ENCODE measurements at places on chromosomes 12 and 14.

DNA sequence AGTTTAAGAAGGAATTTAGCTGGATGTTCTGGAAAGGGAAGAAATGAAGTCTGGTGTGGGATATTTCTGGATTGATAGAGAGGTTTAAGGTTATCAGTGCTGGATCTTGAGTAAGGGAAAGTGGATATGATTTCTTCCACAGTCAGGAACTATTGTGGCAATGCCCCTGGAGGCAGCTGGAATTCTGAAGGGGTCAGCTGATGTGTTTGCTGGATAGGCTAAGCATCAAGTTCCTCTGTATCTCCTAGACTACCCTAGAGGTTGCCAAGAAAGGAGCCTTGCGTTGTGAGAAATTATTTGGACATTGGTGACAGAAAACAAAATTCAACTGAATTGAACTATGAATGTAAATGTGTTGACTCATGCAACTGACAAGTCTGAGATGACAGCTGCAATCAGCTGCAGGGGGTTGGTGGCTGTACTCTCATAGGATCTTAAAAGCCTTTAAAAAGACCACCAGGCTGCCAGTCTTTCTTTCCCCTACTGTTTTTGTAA, 244.4 kb downstream of the ATXN7L3B start:
- no peak for DNase-seq

DNA sequence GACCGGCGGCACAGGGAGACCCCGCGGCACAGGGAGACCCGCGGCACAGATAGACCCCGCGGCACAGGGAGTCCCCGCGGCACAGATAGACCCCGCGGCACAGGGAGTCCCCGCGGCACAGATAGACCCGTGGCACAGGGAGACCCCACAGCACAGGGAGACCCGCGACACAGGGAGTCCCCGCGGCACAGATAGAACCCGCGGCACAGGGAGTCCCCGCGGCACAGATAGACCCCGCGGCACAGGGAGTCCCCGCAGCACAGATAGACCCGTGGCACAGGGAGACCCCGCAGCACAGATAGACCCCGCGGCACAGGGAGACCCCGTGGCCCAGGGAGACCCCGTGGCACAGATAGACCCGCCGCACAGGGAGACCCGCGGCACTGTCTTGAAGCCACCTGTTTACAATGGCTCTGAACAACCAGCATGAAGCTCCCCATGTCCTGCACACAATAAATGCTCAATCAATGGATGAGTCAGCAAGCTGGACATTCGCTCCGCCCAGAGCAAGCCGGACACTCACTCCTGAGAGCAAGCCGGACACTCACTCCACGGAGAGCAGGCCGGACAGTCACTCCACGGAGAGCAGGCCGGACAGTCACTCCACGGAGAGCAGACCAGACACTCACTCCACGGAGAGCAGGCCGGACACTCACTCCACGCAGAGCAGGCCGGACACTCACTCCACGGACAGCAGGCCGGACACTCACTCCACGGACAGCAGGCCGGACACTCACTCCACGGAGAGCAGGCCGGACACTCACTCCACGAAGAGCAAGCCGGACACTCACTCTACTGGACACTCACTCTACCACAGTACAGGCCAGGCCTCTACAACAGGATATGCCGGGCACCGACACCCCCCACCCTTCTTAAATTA, 121.9 kb downstream of the RFLNA start:
- DNase-seq: no peak

DNA sequence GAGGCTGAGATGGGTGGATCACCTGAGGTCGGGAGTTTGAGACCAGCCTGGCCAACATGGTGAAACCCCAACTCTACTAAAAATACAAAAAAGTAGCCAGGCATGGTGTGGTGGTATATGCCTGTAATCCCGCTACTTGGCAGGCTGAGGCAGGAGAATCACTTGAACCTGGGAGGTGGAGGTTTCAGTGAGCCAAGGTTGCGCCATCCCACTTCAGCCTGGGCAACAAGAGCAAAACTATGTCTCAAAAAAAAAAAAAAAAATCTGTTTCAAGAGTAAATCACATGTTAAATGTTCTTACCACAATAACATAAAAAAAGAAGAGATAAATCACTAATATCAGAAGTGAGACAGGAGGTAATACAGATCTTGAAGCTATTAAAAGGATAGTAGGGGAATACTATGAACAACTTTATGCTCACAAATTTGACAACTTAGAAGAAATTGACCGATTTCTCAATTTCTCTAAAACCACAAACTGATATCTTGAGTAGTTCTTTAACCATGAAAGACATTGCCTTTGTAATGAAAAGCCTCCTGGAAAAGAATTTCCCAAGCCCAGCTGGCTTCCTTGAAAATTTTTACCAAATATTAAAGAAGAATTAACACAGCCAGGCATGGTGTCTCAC, 37.7 kb downstream of the TAOK3 start:
- DNase-seq: no peak

- DNase-seq: no peak
Measured at GRCh38 chr12:3629057-3629830, 123.7 kb downstream of the CRACR2A start.

DNA sequence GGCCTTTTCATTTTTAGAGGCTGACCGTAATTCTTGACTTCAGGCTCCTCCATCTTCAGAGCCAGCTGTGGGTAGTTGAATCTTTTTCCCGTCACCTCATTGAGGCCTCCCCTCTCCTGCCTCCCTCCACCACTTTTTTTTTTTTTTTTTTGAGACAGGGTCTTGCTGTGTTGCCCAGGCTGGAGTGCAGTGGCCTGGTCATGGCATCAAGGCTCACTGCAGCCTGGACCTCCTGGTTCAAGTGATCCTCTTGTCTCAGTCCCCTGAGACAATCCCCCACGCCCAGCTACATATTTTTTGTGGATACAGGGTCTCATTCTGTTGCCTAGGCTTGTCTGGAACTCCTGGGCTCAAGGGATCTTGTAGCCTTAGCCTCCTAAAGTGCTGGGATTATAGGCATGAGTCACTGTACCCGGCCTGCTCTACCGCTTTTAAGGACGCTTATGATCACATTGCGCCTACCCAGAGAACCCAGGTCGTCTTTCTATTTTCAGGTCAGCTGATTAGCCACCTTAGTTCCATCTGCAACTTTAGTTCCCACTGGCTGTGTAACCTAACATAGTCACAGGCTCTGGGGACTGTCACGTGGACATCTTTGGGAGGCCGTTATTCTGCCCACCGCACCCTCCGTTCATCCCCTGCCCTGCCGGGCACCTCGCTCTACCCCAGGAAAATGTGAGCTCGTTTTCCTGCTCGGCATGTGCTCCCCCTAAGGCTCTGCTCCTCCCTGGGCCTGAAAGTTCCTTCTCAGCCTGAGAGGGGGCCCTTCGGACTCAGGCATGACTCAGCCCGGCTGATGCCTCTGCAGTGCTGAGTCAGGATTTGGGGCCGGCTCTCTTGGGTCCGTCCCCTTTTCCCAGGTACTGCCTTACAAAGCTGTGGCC, 13.4 kb downstream of the TNFAIP2 start:
- no peak for DNase-seq

GRCh38 chr12:34388636-34389377, 366.5 kb downstream of the ALG10 start:
- no peak for DNase-seq

GRCh38 chr12:125685915-125686314, 620.7 kb downstream of the AACS start:
- no peak for DNase-seq

- no peak for DNase-seq
Measured at GRCh38 chr12:32034045-32034444, 72.6 kb upstream of the BICD1 start.

GRCh38 chr12:59597385-59597781, 1.6 kb downstream of the SLC16A7 start:
- DNase-seq: peak; percentile 95

- DNase-seq: no peak
Measured at GRCh38 chr14:73833530-73834260, 17.9 kb upstream of the PTGR2 start.

GRCh38 chr12:82688596-82688995, 1.9 kb downstream of the TMTC2 start:
- DNase-seq: no peak

- no peak for DNase-seq
Measured at GRCh38 chr14:58777541-58777979, 139.8 kb downstream of the DACT1 start.

- DNase-seq: no peak
Measured at GRCh38 chr12:127081058-127081457, 1185.9 kb upstream of the TMEM132C start.

GRCh38 chr12:105358789-105359188, 28.3 kb downstream of the C12orf75 start:
- no peak for DNase-seq

GRCh38 chr12:96495841-96496545, 6.6 kb downstream of the CFAP54 start:
- DNase-seq: no peak

DNA sequence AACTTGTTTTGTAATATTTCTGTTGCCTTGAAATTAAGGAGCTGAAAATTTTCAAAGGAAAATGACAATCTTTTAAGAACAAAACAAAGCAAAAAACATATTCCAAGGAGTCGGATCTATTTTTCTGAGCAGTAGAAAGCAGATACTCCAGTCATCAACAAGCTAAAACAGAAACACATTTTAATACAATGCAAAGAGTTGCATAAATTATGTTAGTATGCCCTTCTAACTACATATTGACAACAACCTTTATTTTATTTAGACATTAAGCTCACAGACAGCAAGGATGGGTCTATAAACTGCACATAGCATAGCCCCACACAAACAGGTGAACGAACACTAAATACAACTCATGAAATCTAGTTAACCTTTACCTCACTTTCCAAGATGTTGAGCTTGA, 106.0 kb downstream of the PPP1R12A start:
- no peak for DNase-seq

DNA sequence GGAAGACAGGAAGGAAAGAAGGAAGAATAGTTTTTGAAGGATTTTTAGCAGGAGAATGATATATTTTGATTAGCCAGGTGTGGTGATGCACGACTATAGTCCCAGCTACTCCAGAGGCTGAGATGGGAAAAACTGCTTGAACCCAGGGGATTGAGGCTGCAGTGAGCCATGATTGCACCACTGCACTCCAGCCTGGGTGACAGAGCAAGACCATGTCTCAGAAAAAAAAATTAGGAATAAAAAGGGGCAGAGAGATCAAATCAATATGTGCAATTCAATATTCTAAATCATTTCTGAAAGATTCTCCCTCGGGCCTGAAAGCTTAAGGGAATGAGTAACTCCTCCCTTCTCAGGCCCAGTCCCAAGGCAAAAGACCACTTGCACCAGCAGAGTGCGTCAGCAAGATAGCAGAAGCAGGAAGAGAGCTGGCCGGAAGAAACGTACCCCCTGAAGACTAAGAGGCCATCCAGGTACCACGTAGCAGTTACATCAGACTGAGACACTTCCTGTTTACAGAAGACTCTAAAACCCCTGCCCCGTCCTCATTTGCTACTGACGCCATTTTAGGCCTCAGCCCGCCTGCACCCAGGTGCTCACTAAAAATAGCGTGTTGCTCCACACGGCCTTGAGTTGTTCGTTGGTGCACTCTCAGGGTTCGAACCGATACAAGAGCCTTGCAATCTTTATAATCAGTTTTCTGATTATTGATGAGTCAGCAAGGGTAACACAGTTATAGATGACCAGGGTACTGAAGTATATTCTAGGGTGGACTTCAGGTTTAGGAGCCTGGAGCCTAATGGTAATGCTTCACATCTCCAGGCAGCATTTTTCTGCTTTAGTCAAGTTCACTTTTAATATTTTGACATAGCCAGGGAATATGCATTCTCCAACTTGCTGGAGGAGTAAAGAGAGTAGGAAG, 57.7 kb upstream of the CSRP2 start:
- DNase-seq: no peak

- DNase-seq: no peak
Measured at GRCh38 chr12:77070800-77071449, 5.6 kb upstream of the E2F7 start.

- no peak for DNase-seq
Measured at GRCh38 chr12:89307474-89308253, 44.6 kb downstream of the DUSP6 start.

DNA sequence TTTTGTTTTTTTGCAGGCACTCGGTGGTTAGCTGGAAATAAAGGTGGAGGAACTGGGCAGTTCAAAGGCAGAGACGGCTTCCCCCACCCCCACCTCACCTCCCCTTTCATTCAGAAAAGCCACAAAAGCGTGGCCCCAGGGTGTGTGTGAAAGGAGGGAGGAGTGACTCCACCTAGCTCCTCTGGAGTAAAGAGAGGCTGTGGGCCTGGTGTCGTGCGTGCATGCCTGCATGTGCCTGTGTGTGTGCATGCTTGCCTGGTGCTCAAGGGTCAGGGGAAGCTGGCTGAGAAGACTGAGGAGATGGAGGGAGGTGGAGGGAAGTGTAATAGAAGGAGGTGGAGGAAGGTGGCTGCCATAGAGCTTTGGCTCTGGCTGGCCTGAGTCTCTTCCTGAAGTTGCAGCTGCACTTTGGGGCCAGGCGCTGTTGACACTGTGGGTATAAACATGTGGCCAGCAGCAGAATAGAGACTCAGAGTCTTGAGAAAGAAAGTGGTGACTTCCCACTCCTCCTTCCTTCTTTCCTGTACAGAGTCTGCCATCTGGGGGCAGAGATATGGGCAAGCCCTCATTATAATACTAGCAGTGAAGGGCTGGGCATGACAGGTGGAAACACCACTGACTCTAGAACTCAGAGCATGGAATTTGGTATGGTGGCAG, 36.9 kb upstream of the SINHCAF start:
- no peak for DNase-seq

GRCh38 chr12:9740106-9740750, 7.3 kb upstream of the CLECL1 start:
- no peak for DNase-seq

- no peak for DNase-seq
Measured at GRCh38 chr12:12718381-12718759, 1.2 kb downstream of the CDKN1B start.

DNA sequence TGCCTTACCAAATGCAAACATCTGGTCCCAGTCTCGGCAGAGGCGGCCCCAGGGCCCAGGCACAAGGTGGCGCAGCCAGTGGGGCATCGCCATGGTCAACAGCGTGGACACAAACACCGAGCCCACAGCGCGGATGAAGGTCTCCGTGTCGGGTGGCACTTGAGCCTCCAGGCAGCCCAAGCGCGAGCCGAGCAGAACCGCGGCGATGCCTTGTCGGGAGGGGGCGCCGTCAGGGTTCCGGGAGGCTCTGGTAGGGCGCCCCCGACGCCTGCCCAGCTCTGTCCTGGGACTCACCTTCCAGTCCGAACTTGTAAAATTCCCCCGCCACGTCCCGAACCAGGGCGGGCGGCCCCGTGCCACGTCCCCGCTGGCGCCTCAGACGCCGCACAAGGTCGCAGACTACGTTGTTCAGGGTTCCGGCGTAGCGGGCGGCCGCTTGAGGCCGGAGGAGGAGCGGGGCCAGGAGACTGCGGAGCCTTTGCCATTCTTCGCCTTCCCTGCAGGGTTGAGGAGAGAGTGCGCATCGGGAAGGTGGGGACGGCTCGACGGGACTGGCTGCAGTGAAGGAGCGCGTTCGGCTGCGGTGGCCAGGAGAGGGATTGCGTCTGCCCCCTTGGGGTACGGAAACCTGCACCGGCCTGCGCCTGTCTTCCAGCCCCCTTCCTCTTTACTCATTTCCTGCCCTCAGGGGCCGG, 1.7 kb downstream of the CYP27B1 start:
- no peak for DNase-seq

- no peak for DNase-seq
Measured at GRCh38 chr14:33040372-33041140, 101.9 kb downstream of the NPAS3 start.

GRCh38 chr14:77111021-77111420, 13.0 kb downstream of the CIPC start:
- DNase-seq: no peak

GRCh38 chr14:34081576-34082136, 130.8 kb upstream of the EGLN3 start:
- DNase-seq: no peak

Measured in stromal cell of bone marrow (primary cell).